Left ventricle myocardium superior (tissue), 1 donor: ENCODE measurements at places on chromosomes 6 and 20.

GRCh38 chr6:127190552-127190951 lies 72.1 kb downstream of the RSPO3 start:
- DNase-seq = no peak

DNA sequence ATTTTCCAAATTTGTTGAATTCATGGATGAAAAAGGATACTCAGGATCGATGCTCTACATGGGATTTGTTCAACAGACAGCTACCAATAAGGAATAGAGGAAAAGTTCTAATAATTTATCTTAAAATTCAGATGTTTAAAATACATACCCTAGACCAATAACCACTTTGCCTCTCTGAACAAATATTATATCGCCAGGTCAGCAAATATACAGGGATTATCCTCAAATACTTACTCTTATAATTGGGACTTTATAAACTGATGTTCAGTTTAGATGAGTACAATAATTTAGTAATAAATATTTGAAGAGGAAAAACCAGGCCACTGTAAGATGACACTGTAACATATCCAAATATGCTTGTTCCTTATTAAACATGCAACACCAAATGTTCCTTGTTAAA lies 268.7 kb downstream of the DOK5 start:
- no peak for DNase-seq

DNA sequence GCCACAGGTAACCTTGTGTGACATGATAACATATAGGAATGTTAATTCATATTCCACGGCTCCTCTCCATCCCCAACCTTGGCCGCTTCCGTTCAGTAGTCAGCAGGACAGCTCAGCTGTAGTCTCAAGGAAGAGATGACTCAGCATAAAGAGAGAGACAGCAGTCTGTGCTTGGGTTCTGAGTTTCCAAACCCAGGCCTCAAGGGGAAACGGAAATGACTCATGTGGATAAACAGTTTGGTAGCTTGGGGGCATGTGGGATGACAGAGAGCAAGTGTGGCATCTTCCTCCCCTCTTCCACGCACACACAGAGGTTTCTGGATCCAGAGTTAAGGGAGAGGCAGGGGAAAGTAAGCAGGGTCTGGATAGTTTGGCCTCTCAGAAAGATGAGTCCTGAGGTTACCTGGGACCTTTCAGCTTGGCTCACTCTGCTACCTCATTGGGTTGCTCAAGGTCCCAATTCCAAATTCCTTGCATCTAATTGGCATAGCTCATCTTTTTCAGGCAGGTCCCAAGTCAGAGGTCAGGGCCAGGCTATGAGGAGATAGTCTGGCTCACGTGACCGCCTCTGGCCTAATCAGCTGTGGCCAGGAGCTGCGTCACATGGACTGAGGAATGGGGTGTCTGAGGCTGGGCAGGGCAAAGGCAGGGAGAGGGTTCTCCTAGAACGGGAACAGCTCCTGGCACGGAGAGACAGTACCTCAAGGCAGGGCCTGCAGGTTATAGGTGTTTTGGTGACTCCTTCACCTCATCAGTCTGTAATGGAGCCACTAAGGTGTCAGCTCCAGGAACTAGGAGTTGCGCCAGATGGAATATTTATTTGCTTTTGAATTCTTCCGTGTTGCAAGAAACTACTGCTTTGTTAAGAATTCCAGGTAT lies 36.5 kb upstream of the MLN start:
- no peak for DNase-seq

GRCh38 chr20:58310291-58310782 lies 822 bp downstream of the RAB22A start:
- DNase-seq = no peak

- DNase-seq = no peak
These were observed 131.7 kb upstream of the MLIP start for GRCh38 chr6:53979468-53980067.
